ENCODE measurements at places on chromosomes 16 and 17.

- no peak for DNase-seq
These were observed 12.1 kb upstream of the HS3ST6 start for GRCh38 chr16:1930338-1930720.

GRCh38 chr16:17835118-17835876 is 364.5 kb upstream of the XYLT1 start:
- no peak for DNase-seq

GRCh38 chr17:65638221-65638975 is 77.0 kb upstream of the AXIN2 start:
- no peak for DNase-seq

DNA sequence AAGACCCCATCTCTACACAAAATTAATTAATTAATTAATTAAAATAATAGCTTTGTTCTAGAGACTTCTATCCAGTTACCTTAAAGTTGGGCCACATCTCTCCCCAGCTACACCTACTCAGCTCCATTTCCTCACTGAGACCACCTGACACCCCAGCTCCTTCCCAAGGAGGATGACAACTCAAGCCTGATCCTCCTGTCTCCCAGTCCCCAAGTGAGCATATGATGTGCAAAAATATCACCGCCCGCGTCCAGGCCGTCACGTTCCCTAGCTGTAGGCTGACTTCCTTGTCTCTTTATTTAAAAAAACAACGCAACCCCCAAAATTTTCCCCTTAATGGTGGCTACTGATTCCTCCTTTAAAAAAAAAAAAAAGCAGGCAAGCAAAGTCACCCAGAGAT is 120.2 kb upstream of the RCVRN start:
- no peak for DNase-seq

DNA sequence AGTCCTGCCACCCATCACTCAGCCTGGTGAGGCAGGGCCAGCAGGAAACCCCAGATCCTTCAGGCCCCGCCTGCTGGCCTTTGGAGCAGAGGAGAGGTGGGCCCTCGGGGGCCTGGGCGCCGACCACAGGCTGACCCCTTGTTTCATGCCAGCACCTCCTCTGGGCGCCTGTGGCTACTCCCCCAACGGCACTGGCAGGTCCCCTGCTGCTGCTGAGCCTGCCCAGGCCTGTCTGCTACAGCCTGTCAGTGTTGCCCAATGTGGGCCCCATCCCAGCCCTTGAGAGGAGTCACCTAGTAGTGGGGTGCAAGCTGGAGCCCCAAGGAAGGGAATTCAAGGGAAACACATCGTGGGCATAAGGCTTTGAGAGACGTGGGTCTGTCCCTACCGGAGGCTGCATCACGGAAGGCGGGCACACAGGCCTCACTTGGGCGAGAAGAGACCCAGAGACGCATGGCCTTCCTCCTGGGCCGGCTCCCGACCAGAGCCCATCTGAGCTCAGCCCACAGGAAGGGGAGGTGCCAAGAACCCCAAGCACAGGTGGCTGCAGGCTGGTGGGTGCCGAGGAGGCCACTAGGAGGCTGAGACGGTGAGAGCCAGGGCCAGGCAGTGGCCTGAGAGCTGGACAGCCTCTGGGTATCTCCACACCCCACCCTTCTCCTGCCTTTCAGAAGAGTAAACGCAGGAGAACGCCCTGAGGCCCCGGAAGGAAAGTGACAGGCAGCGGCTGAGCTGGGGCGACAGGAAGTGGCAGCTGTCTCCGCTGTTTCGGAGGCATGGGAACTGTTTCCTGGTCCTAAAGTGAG is 8.0 kb upstream of the FASN start:
- DNase-seq, result peak; percentile 27

DNA sequence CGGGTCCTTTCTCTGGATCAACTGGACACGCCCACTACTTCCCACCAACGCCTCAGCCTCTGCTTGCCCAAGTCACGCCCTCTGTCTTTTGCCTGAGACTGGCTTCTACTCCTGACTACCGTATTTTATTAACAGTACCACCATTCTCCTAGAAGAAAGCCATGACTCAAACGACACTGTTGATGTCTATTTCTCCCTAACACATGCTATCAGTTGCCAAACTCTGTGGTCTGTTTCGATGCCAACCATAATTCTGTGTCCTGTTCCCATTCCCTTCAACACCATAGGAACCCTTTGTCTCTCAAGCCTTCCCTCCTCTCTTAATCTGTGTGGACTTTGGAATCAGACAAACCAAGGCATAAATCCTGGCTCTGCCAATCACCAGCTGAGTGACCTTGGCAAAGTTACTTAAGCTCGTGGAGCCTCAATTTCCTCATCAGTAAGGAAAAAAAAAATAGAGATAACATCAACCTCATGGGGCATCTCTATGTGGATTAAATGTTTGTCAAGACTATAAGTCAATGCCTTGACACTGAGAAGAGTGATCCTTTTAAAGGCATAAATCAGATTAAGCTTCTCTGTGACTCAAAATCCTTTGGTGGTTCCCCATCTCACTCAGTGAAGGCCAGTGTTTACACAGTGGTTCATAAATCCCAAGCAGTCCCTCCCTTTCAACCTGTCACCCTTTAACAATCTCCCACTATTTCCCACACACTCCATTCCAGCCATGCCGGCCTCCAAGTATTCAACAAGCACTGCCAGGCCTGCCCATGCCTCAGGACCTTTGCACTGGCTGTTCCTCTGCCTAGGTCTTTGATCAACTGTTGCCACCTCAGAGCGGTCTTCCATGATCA is 45.6 kb downstream of the ERN1 start:
- no peak for DNase-seq

DNA sequence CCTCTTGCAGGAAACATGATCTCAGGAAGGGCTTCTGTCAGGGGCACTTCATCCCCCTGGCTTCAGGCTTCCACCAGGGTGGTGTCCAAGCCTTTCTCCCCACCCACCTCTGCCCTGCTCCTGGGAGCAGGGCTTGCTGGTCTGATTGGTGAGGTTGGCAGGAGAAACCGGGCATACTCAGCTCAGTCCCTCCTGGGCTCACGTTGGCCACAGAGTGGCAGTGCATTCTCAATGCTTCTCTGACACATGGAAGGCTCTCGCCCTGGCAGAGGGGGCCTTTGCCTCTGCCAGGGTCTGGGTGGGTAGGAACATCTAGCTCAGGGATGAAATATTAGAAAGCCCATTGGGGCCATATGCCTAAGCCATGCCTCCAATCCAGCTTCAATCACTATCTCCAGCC is 142.8 kb downstream of the AXIN2 start:
- DNase-seq, result no peak

GRCh38 chr17:69706127-69706526 is 291.6 kb downstream of the MAP2K6 start:
- DNase-seq, result no peak

DNA sequence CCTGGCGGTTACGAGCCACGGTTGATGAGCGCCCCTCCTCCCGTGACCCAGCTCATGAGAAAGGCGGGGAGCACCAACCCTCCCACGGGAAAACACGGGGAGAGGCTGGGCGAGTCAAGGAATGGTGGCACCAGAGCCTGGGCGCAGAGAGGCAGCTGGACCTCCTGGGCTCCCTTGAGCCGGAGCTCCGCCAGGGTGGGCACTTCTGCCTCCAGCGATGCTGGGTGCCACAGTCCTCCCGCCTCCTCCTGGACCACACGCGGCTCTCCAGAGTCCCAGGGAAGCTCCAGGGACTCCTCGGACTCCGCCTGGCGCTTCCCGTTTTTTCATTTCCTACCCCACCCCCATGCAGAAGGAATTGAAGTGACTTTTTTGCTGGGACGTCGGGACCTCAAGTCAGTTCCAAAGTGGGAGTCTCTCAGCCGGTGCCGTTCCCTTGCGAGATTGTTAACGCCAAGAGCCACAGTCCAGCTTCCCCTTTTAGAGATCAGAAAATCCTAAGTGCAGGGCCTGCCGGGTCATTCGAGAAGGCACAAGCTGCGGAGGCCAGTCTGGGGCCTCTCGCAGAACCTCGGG is 6.6 kb upstream of the CBX8 start:
- DNase-seq, result no peak

GRCh38 chr16:88991813-88992350 is 14.9 kb upstream of the CBFA2T3 start:
- no peak for DNase-seq

- DNase-seq, result no peak
These were observed 40.7 kb downstream of the PRAC1 start for GRCh38 chr17:48681609-48682008.

All from effector memory CD4-positive, alpha-beta T cell (primary cell).